ENCODE measurements at places on chromosomes 12 and 14.

DNA sequence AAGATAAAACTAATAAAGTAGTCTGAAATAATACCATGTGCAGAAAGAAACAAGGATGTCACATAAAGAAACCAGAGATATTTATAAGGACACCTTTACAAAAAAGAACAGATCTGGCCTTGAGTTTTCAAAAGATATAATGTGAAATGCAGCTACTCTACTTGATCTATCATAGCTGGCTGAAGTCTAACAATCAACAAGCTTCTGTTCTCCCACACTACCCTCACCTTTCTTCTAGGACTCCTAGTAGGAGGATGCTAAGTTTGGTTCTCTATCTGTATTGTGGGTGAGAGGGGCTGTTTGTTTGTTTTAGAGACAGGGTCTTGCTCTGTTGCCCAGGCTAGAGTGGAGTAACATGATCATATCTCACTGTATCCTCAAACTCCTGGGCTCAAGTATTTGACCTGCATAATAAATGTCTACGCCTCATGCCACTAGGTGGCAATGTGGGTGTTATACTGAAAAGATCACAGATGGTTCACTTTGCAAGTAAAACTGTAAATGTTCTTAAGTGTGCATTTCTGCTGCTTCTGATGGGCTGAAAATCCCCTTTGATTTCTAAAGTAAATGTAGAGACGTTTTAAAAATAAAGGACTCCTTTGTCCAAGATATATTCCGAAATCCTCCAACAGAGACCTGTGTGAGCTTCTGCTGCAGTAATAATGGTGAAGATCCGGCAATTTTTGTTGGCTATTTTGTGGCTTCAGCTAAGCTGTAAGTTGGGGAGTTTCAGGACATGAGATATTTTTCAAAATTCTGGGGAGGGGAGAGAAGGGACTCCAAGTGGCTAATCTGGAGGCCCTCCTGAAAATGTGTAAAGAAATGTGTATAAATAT lies 269.3 kb downstream of the DAD1 start:
- DNase-seq, result peak; percentile 42

DNA sequence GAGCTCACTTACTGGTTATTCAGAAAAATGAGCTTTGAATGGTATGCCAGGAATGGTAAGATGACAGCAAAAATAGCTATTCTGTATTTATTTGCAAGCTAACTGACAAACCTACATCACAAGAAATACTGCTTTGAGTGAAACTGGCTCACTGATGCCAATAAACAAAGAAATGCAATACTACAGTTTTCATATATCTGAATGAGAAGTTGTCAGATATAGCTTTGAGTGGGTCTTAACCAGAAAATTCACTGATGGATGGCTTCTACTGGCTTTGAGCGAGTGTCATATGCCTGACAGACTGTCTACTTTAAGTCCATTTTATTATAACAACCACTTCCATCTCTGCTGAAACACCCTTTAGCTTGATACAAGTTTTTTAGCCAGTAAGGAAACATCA lies 330.1 kb downstream of the NELL2 start:
- DNase-seq, result no peak

DNA sequence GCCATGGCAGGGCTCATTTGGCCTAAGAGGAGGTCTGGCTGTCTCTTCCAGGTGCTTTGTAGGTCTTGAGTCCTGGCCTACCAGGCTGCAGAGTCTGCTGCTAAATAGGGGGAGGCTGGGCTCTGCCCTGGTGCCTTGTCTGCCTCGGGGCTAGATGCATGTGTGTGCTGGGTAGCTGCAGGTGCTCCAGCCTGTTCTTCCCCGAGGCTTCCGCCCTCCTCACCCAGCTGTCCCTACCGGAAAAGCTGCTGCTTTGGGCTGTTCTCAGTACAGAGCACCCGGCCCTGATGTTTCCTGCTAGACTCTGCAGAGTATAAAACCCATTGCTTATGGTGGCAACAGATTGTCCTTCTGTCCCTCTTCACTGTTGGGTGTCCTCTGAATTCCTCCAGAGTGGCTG lies 37.7 kb downstream of the RAB35 start:
- DNase-seq, result no peak

DNA sequence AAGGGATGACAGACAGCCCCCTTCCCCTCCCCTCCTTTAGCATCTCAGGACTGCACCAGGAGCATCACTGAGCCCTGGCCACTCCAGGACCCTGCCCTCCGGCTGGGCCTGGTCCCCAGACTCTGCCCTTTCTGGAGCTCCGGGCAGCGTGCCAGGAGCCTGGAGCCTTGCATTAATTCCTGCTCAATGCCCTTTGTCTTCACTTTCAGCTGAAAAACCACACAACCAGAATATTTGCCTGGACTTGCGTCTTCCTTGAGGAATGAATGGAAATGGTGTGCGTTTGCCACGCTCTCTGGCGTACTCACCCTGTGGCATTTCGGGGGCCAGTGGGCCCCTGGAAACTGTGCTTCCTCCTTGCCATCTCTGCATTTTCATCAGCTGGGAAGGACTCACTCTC lies 8.5 kb upstream of the RFLNA start:
- DNase-seq, result no peak

DNA sequence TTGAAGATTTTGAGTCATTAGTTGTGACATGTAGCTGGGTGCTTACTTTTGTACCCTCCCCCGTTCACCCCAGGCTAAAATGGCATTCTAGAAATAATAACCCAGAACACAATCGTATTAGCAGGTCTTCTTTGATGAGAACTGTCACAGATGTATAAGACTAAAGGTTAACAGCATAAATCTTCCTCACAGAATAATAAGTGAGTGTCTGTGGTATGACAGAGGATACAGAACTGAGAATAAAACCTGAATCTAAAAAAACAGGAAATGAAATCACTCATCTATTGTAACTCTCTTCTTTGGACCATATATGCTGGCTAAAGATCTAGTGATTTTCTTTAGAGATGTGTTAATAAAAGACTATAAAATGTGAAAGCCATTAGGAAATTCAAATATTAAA lies 746.6 kb downstream of the LRFN5 start:
- no peak for DNase-seq

DNA sequence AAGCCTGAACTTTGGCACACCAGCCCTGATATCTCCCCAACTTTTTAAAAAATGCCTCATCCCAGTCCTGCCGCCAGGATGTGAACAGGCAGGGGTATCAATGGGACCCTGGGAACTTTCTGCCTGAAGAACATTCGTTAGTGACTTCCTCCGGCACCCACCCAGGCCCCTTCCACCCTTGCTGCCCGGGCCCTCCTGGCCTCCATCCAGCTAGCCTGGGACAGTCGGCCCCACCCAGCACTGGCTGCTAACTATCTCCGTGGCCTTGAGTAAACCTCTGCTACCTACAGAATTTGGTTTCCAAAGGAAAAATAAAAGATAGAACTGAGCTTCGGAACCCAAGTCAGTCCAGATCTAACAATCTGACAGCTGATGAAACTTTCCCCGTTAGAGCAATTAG lies 14.3 kb downstream of the SCARB1 start:
- DNase-seq, result no peak

DNA sequence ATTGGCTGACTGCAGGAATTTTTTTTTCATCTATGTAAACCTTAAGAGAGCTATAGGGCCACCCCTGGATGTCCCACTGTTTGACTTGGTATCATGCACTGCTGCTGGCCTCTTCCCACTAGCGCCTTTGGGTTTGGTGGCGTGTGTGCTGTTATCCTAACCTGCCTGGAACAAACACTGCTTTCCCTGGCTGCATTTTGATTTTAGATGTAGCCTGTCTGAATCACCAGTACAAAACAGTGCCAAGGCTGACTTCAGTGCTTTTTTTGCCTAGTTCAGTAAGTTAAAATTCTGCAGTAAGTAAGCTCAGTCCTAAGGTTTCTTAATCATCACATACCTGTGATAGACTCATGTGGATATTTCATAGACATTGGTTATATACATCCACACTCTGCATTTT lies 99.2 kb downstream of the EML1 start:
- no peak for DNase-seq

DNA sequence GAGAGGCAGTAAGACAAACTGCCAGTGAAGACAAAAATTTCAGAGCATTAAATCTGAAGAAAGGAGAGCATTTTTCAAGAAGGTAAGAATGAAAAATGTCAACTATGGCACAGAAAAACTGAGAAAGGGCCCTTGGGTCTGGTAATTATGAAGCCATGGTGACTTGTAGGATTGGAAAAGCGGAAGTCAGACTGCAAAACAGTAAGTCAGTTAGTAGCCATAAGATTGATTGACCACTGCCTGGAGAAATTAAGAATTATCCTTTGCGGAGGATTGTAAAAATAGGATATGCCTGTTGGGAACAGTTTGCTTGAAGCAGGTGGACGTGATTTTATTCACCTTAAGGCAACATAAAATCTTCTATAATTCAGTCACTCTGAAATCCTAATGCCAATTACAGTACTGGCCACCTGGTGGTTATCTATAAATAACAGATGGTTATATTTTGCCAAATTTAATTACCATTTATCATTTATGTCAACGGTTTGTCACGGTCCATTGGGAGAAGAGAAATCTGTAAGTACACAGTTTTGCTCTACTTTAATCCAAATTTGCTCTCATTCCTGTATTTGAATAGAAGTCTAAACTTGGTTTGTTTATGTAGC lies 127.1 kb upstream of the CNTN1 start:
- DNase-seq, result no peak

DNA sequence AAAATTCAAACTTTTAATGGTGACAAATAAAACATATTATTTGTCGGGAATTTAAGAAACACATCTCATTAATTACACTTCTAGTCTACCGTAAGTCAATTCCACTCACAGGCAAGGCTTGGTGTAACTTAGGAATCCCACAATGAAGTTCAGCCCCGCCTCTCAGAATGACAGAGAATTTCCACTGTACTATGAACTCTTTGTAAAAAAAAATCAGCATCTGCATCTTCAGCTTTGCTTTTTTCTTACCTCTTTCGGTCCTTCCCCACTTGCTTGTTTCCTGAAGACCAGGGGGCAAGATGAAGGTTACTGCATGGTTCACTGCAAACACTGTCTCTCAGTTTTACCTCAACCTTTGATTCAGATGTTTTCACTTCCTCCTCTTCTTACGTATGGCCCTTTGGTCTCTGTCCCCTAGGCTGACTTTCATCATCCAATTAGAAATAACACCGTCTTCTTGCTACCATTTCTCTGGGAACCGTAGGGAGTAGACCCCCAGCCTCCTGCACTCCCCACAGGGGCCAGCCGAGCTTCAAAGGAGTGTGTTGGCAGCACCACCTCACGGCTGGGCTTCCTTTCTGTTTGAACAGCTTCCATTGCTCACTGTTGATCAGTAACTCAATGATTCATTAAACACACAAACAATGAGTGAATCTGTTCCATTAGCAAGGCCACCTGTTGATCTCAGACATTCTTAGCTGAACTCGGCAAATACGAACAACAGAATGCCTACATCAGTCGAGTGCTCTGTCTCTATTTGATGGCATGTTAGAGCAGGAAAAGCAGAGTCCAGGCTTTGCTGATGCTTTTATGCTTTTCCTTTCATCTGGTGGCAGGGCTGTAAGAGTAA lies 343.0 kb downstream of the BMP4 start:
- no peak for DNase-seq

- no peak for DNase-seq
Measured at GRCh38 chr14:96824283-96824682, 27.1 kb downstream of the VRK1 start.

- no peak for DNase-seq
Measured at GRCh38 chr14:60197629-60198303, 32.6 kb upstream of the DHRS7 start.

Measured in D341Med (cell line).